ENCODE measurements at places on chromosomes 12 and 14.

DNA sequence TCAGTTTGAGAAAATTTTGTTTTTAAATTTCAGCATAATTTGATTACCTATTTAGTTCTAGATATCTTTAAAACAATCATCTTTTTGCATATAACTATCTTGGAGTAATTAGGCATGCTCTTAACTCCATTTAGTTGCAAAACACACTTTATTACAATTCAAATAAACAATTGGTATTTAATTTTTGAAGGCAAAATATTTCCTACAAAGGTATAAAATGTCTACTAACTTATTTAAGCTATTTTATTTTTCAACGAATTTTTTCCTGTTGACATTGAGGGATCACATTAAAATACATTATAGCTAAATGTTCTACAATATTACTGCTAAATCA lies 8.3 kb downstream of the FOXA1 start:
- no peak for DNase-seq

GRCh38 chr14:69363964-69364363 lies 34.1 kb downstream of the ERH start:
- DNase-seq = no peak

DNA sequence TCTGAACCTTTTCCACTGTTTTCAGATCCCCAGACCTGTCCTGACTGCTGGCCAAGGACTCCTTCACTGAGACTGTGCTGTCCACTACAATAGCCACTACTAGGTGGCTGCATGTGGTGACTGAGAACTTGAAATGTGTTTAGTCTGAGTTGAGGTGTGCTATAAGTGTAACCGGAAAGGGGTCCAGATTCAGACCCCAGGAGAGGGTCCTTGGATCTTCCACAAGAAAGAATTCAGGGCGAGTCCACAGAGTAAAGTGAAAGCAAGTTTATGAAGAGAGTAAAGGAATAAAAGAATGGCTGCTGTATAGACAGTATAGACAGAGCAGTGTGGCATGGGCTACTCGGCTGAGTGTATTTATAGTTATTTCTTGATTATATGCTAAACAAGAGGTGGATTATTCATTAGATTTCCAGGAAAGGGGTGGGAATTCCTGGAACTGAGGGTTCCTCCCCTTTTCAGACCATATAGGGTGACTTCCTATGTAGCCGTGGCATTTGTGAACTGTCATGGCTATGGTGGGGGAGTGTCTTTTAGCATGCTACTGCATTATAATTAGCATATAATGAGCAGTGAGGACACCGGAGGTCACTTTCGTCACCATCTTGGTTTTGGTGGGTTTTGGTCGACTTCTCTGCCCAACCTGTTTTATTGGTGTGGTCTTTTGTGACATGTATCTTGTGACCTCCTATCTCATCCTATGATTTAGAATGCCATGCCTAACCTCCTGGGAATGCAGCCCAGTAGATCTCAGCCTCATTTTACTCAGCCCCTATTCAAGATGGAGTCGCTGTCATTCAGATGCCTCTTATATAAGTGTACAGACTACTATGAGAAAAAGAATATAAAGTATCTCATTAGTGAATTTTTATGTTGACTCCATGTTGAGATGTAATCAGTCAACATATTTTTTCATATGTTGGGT lies 70.0 kb upstream of the SRSF5 start:
- DNase-seq = no peak

GRCh38 chr12:115387467-115387901 lies 703.5 kb upstream of the TBX3 start:
- no peak for DNase-seq
